ENCODE measurements at places on chromosomes 6 and 20.

DNA sequence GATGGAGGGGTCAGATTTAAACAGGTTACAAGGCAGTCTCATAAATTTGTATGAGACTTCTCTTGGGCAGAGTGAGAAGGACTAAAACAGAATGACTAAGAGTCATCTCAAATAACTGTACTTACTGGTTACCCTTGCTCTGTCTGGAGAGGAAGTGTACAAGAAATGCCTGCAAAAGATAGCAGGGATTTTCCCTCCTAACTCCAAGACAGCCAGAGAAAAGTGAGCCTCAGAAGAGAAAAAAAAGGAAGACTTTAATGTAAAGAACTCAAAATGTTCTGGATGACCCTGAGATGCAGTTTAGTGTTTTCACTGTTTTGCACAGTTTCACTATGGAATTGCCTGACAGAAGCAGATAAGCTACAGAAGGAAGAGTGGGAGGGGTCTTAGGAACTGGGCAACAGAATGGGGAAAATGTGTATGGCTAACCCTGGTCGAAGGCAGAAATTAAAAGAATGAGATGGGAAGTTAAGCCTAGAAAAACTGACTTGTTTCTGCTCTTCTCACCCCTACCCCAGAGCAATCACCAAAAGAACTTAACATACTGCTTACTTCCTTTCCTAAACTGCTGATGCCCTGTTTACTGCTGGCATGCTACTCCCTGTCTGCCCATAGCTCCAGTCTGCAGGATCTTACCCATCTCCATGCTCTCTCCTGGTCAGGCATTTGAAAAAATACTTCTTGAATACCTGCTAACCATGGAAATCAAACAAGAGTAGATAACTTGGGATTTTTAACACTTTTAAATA, 98.1 kb upstream of the MARCKS start:
- DNase-seq: no peak

- no peak for DNase-seq
Observed at GRCh38 chr6:148466158-148466557, 123.5 kb downstream of the SASH1 start.

DNA sequence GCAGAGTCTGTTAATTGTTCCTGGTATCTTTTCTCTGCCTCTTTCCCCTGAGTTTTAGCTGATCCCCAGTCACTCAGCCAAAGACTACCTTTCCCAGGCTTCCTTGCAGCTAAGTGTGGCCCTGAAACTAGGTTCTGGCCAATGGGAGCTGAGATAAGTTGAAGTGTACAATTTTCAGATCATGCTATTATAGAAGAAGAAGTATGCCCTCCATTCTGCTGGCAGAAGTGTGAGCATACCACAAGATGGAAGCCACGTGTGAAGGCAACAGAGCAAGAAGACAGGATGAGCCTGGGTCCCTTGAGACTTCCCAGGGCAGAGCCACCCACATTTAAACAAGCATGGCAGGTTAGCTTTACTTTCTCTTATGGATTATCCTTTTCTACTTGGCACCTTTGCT, 273.2 kb downstream of the HIVEP2 start:
- no peak for DNase-seq

- DNase-seq: no peak
Observed at GRCh38 chr6:97110626-97111025, 172.4 kb downstream of the MMS22L start.

DNA sequence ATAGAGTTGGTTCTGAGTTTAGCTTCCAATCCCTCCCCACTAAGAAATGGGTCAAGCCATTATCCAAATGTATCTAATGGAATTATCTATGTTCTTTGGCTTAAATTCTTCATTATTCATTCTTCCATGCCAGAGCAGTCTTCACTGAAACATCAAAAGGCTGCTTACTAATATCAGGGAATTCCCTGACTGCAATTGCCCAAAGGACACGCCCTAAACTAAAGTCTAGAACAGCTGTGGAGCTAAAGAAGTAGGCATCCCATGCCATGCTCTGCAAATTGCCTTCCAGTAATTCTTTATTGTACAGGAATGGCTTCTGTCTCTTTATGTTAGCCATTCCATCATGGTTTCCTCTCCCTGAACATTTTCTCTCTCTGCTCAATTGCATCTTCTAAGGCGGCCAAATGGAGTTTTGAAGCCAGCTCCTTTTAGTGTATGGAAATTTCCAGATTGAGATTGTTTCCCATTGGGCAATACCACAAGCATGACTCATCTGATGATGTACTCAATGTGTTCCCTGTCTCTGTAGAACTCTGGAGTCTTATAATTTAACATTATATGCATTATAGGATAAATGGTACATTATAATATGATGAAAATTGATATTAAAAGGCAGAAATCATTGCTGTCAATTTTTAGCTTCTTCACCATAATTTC, 28.8 kb upstream of the TSHZ2 start:
- no peak for DNase-seq

GRCh38 chr6:135250234-135250633, 69.1 kb downstream of the MYB start:
- DNase-seq: no peak
